ENCODE measurements at places on chromosomes 1 and 21. TPM values are rescaled to one million over a fixed set of nuclear protein-coding genes. Genes with fewer than 3 reads are reported as not detected.

- no peak for DNase-seq
Measured at GRCh38 chr1:92995441-92996430, 34.5 kb upstream of the DIPK1A start.

DNA sequence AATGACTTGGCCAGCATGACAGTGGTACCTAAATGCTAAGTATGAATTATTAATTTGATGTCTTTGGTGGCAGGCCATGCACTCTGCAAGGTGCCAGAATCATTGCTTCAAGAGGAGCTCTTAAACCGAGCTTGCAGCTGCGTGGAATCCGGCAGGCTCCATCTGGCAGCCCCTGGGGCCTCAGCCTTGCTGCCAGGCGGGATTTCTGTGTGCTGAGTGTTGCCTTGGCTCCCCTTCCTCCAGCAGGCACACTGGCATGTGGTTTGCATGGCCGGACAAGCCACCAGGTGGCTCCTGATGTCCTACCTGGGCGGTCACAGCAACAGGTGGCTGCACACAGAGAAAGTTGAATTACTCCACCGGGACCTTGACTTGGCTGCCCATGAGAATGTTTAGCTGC, 155.4 kb downstream of the URB2 start:
- no peak for DNase-seq

GRCh38 chr1:241495741-241496140, 23.8 kb downstream of the FH start:
- no peak for DNase-seq

The SPRR2E gene
- total RNA-seq, result not detected

The RIMKLA gene
- total RNA-seq, result 2.1 TPM

DNA sequence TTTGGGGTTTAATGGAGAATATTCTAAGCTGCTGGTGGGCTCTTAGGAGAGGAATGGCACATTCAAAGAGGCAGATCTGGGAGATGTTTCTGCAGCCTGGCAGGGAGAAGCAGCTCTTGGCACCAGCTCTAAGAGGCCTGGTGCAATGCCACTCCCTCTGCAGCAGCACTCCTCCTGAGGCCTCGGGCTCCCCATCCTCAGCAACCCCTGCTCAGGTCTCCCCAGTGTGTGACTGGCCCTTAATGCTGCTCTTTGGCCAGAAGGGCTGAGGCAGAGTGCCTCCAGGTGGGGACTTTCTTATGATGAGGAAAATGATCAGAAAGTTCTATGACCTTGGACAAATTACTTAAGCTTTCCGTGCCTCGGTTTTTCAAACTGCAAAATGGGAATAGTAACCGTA, 55.5 kb downstream of the MAB21L3 start:
- DNase-seq, result no peak

DNA sequence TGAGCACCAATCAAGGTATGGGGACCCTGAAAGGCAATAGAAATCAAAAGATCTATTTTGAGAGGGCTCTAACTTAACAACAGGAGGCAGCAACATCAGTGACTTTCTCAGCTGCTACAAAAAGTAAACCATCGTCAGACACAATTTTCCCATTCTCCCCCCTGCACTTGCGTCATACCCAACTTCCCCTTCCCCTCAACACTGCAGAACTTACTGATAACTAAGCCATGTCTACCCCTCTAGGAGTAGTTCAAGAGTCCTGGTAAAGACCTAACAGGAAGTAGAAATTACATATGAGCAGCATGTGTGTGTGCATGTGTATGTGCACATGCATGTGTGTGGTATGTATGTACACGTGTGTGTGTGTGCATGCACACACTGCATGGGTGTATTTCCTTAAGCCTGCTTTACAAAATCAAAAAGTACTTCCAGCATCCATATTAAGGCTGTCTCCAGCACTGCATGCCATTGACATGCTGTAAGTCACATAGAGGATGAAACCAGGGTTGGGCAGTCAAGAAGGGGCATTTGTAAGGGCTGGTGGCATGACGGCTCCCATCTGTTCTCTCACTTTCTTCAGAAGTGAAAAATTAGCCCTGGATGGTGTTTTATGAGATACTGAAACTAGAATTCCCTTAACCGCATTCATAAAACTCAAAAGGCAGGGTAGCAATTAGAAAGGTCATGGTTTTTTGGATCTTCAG, 460.1 kb upstream of the RUNX1 start:
- DNase-seq, result no peak

GRCh38 chr1:110384581-110385321, 6.1 kb downstream of the SLC16A4 start:
- DNase-seq, result no peak

GRCh38 chr1:196308176-196308575, 300.1 kb downstream of the KCNT2 start:
- no peak for DNase-seq

DNA sequence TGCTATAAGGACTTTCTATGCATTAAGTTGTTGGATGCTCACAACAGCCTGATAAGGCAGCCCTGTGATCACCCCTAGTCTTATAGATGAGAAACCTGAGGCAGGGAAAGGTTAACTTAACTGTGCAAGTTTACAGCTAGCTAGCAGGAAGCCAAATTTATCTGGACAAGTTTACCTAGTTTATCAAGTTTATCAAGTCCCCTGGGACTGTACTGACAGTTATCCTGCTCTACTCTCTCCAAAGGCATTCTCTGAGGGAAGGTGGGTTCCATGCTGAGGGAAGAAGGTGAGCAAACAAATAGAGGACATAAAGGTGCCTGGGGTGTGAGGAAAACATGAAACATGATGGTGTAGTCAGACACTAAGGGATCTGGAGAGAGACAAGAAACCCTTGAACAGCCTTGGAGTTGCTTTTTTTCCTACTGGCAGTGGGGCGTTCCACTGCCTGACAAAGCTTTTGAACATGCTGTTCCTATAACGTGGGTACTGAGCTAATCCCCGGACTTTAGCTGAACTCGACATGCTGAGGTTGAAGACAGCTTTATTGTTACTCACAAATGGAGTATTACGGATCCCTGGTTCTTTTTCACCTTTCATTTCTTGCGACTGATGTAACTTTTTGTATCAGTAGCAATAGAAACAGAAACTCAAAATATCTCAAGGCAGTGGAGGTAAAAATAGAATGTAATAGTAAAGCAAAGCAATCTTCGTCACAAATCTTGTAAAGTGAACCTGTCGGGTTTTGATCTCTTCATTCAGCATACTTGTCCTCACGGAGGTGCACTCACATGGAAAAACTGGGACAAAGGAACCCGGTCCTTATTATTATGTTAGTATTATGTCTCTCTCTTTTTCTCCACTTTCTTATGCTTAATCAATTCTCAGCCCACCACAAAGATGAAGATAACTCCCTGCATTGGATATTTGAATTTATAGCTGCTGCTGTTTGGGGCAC, 42.4 kb upstream of the ESRRG start:
- no peak for DNase-seq

DNA sequence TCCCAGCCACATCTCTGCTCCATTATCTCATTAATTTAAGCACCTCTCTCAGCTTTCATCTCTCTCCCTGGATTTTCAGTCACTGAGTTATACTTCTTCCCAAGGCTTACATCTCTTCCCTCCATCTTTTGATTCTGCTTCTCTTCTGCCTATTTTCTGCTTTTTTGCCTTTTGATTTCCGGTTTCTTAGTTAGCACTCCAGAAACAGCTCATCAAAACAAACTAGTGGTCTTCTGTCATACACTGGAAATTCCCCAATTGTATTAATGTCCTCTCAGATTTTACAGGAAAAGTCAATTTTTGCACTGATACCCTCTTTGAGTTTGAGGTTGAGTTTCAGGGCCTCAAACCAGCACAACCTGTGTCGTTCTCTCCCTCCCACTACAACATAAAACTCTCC, 1.5 kb downstream of the LCE3E start:
- DNase-seq, result no peak

The NBPF19 gene
- total RNA-seq, result 15.8 TPM

GRCh38 chr1:212624976-212625501, 16.5 kb downstream of the ATF3 start:
- DNase-seq, result no peak

GRCh38 chr1:86151427-86151826, 5.1 kb downstream of the COL24A1 start:
- DNase-seq, result no peak

- DNase-seq, result no peak
Measured at GRCh38 chr1:35936838-35937237, 5.9 kb downstream of the AGO3 start.

GRCh38 chr21:45970674-45971615, 10.6 kb upstream of the COL6A1 start:
- DNase-seq, result peak; percentile 88

- DNase-seq, result no peak
Measured at GRCh38 chr1:173195596-173196088, 11.5 kb downstream of the TNFSF4 start.

The VCAM1 gene
- 11.0 TPM for total RNA-seq

The KANK4 gene
- 1.7 TPM for total RNA-seq

- no peak for DNase-seq
Measured at GRCh38 chr1:214762902-214763301, 159.9 kb downstream of the CENPF start.

DNA sequence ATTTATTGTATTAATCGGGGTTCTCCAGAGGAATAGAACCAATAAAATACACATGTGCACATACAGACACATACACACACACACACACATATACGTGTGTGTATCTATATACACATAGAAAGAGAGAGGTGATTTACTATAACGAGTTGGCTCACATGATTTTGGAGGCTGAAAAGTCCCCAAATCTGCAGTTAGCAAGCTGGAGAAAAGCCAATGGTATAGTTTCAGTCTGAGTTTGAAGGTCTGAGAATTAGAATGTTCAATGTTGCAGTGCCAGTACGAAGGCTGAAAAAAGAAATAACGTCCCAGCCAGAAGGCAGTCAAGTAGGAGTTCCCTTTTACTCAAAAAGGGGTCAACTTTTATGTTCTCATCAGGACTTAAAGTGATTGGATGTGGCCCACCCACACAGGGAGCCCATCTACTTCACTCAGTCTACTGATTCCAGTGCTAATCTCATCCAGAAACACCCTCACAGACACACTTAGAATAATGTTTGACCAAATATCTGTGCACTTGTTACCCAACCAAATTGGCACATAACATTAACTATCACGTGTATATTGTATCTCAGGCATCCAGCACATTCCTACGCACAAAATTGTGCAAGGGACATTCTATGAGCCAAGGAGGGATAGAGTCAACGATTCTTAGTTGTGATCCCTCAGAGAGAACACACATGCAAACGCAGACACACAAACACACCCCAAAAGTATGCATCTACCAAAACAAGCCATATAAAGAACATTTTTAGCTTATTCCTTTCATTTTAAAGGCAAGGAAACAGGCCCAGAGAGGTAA, 195.5 kb upstream of the DUSP10 start:
- DNase-seq, result no peak

GRCh38 chr21:44984792-44985440, 45.1 kb downstream of the SLX9 start:
- peak; percentile 62 for DNase-seq

- no peak for DNase-seq
Measured at GRCh38 chr21:33022828-33023573, 2.7 kb upstream of the OLIG2 start.

The SETSIP gene
- total RNA-seq, result not detected

DNA sequence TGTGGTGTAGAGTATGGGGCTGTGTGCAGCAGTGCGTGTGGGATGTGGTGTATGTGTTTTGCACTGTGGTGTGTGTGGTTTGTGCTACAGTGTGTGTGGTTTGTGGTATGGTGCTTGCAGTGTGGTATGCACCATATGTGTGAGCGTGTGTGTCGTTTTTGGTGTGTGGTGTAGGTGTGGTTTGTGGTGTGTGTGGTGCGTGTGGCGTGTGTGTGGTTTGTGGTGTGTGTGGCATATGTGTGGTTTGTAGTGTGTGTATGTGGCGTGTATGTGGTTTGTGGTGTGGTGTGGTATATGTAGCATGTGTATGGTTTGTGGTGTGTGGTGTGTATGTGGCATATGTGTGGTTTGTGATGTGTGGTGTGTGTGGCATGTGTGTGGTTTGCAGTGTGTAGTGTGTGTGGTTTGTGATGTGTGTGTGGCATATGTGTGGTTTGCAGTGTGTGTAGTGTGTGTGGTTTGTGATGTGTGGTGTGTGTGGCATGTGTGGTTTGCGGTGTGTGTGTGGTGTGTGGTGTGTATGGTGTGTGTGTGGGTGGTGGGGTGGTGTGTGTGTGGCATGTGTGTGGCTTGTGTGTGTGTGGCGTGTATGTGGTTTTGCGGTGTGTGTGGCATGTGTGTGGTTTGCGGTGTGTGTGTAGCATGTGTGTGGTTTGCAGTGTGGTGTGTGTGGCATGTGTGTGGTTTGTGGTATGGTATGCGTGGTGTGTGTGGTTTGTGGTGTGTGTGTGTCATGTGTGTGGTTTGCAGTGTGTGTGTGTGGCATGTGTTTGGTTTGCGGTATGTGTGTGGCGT, 53.5 kb upstream of the TRAPPC10 start:
- DNase-seq, result no peak

DNA sequence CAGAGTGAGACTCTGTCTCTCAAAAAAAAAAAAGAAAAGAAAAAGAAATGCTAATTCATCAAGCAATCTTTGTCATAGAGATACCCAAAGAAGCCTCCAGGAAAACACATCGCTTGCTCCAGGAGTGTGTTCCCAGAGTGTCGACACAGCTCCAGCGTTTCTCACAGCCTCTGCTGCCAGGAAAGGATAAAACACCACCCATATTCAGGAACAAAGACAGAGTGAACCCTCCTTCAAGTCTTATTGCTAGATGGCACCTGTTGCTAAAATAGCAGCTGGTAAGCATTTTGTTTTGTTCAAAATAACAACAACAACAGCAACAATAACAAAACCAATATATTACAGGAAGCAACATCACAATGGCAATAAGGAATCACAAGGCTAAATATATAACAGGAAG, 3.1 kb downstream of the ILDR2 start:
- DNase-seq, result no peak

DNA sequence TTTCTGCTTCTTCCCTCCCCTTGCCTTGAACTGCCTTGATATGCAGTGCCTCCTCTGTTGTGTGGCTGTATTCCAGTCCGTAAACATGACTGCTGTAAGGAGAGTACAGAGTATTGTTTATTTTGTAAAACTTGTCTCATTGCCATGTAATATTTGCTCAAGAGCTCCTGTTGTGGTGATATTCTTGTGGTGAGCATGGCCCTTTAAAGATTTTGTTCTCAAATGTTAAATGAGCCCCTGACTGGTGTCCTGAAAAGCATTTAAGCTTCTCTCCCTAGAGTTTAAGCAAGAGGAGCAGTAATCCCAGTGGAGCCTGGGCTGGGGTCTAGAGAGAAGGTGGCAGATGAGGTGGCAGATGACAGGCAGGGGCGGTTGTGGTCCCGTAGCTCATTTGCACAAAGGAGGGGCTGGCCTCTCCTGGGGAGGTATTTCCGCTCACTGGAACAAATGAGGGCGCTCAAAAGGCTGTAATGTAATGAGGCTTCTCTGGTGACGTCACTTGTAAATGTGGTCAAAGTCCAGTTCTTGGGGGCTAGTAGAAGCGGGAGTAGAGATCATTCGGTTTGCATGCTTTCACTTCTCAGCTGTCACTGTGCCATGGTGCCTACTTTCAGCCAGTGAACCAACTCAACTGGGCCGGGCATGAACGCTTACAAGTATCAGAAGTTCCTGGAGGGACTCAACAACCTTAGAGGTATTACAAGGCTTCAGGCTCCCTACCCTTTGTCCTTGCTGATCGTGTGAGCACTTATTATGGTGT, 46.0 kb upstream of the MACF1 start:
- DNase-seq, result no peak

- DNase-seq, result no peak
Measured at GRCh38 chr1:83764209-83764608, 234.7 kb downstream of the TTLL7 start.

- no peak for DNase-seq
Measured at GRCh38 chr1:92424381-92424780, 62.3 kb downstream of the GFI1 start.

The LEFTY1 gene
- total RNA-seq, result not detected

- peak; percentile 56 for DNase-seq
Measured at GRCh38 chr1:4002061-4002521, 102.0 kb upstream of the C1orf174 start.

Data from sigmoid colon (tissue), 7 donors.